Activated T-helper 17 cell treated with anti-CD3 and anti-CD28 coated beads, Interleukin-2, amount 50 U/mL, for 72 hours (primary cell): ENCODE measurements at places on chromosomes 11 and 22. TPM values are rescaled to one million over a fixed set of nuclear protein-coding genes. Genes with fewer than 3 reads are reported as not detected.

- no peak for ATAC-seq
Measured at GRCh38 chr11:131899950-131900580, 529.6 kb downstream of the NTM start.

DNA sequence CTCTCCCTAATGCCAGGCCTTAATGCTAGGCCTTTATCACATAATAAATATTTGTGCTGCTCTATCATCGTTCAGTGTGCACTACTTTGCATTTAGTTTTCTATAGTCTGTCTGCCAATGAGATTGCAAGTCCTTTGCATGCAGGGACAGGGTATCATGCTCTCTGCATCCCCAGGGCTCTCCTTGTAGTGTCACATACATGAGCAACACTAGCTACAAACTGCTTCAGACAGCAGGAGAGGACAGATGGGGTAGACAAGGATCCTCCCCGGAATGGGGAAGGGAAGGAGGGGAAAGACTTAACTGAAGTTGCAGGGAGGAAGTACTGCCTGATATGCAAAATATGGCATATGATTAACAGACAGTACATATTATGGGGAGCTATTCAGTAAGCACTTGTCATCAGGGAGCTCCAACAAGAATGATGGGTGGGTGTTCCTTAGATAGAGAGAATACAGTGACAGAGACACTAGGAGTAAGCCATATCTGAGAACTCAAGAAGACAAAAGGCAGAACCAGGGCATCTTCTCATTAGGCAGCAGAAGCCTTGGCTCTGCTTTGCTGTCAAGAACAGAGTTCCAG is 42.8 kb downstream of the ZNF202 start:
- ATAC-seq = no peak

GRAMD1B gene
- total RNA-seq = 41.7 TPM

DNA sequence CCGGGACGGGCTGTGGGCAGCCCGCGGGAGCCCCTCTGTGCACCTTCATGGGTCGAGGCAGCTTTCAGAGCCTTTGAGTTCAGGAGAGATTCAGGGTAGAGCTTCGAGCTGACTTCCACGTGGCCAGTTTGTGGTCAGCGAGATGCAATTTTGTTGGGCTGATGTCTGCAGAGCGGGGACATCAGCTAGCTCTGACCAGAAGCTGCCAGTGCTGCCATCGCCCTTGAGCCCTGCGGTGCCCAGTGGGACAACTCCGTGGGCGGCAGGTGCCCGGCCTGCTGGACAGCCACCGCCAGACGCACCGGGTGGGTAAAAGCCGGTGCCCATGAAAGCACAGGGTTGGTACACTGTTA is 719 bp downstream of the TALDO1 start:
- no peak for ATAC-seq

OR2D2 gene
- not detected for total RNA-seq

- ATAC-seq = peak; percentile 53
Measured at GRCh38 chr11:72683782-72684200, 9.6 kb upstream of the PDE2A start.

LRRC74B gene
- not detected for total RNA-seq

FAM83F gene
- 1.3 TPM for total RNA-seq

GRCh38 chr22:41425660-41426365 is 20.8 kb downstream of the TOB2 start:
- peak; percentile 95 for ATAC-seq

BIK gene
- 1.9 TPM for total RNA-seq

DNA sequence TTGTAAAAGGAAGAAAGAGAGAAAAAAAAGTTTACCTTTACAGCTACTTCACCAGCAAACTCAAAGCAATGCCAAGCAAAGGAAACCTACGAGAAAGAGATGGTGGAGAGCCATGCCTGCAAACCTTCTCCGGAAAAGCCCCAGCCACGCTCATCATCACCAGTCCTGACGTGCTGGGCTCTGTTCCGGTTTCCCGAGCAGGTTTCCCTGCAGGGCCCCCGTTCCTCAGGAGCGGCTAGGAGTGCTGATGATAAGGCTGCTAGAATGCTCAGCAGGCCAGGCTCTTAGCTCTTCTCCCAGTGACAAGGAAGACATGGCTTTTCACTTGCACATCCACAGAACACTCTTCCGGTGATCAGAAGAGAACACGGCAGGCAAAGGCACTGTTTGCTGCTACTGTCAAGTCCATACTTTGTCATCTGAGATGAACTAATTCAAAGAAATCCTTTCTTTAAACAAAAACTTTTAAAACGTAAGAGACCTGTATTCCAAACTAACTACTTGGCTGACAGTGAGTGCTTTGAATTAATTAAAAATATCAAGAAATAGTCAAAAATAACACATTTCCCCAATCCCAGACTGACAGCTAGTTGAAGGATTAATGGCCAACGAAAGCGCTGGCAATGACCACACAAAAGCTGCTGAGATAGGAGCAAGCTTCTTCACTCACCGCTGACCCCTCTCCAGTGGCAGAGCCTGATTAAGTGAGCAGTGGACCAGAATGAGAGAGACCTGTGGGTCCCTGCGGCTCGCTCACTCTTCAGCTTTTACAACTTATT is 35.8 kb downstream of the DUSP8 start:
- no peak for ATAC-seq

DNA sequence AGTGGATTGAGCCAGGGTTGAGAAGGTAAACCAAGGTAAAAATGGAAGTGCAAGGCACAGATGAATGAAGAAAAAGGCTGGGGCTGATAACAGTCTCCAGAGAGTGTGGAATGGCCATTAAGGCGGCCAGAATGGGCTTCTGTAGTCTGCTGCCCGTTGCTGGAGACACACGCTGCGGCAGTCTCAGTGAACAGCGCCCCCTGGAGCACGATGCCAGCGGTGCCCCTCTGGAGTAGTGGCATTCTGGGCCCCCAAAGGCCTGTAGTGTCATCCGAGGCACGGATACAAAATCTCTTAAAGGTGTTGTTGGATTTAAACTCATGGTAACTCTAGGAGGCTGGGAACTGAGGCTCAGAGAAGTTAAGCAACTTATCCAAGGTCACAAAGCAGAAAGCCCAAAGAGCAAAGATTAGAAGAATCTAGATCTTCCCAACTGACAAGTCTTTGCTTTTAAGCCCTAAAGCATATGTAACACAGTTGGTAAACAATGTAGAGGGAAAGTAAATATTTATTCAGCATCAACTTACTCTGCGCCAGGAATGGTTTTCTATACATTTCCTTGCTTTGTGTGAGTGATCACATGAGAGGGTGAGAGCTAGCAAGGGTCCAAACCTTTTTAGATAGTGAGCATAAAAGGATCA is 18.2 kb downstream of the KCNJ1 start:
- peak; percentile 81 for ATAC-seq

FGF4 gene
- not detected for total RNA-seq

DNA sequence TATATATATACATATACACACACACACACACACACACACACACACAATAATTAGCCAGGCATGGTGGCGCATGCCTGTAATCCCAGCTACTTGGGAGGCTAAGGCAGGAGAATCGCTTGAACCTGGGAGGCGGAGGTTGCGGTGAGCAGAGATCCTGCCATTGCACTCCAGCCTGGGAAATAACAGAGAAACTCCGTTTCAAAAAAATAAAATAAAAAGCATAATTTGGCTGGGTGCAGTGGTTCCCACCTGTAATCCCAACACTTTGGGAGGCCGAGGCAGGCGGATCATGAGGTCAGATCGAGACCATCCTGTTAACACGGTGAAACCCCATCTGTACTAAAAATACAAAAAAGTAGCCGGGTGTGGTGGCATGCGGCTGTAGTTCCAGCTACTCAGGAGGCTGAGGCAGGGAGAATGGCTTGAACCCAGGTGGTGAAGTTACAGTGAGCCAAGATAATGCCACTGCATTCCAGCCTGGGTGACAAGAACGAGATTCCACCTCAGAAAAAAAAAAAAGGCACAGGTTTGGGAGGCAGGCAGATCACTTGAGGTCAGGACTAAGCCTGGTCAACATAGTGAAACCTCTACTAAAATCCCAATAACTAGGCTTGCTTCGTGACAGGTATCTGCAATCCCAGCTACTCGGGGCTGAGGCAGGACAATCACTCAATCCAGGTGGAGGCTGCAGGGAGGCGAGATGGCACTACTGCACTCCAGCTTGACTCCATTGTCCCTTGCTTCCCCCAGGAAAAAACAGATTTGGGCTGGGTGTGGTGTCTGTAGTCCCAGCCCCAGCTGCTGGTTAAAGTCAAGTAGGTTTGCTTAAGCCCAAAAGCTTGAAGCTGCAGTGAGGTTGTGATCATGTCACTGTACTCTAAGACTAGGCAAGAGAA is 11.8 kb upstream of the WDR74 start:
- no peak for ATAC-seq

- no peak for ATAC-seq
Measured at GRCh38 chr11:59899532-59899931, 20.9 kb downstream of the OOSP3 start.

NPAS4 gene
- 0.21 TPM for total RNA-seq

GRCh38 chr11:112016765-112017376 is 8.3 kb upstream of the DLAT start:
- no peak for ATAC-seq

TRIM48 gene
- not detected for total RNA-seq

DNA sequence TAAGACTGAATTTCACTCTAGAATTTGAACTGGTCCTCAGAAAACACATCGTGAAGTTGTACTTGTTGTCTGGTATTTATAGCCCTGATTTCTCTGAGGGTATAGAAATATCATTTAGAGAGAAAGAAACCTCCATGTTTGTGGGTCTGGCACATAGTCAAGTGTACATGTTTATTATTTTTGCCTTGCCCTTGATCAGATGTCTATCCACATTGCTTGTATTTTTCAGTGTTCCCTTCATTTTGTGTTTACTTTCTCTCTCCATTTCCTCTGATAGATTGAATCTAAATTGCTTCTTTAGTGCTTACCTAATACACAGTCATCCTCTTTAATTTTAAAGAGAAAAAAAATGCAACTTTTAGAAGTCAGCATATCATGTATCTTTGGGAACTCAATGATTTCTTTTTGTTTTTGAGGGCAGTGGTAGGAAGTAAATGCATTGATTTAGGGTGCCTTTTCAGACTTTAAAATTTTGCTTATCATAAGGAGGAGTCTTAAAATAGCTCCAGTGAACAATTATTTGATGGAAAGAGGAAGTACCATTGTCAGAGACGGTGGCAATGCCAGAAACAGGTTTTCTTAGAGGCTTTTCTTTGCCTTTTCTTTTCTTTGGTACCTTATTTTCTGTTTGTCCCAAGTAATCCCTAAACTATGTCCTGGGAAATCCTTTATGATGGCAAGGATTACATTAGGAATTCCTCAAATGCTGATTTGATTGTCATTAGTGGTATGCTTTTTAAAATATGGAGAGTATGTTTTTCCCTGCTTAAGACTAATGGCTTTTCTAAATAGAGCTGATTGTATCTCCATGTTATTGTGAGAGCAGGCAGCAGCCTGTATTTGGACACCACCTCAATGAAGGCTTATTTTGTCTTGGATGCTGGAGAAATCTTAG is 29.8 kb upstream of the TECTA start:
- no peak for ATAC-seq

DNA sequence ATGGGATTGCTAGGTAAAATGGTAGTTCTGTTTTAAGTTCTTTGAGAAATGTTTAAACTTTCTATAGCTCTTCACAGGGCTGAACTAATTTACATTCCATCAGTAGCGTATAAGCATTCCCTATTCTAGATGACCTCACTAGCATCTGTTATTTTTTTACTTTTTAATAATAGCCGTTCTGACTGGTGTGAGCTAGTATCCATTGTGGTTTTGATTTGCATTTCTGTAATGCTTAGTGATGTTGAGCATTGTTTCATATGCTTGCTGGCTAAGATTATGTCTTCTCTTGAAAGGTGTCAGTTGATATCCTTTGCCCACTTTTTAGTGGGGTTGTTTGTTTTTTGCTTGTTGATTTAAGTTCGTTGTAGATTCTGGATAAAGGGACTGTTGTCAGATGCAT is 35.9 kb downstream of the MMP27 start:
- ATAC-seq = no peak

GRCh38 chr11:44627911-44628729 is 62.7 kb downstream of the CD82 start:
- ATAC-seq = no peak

DNA sequence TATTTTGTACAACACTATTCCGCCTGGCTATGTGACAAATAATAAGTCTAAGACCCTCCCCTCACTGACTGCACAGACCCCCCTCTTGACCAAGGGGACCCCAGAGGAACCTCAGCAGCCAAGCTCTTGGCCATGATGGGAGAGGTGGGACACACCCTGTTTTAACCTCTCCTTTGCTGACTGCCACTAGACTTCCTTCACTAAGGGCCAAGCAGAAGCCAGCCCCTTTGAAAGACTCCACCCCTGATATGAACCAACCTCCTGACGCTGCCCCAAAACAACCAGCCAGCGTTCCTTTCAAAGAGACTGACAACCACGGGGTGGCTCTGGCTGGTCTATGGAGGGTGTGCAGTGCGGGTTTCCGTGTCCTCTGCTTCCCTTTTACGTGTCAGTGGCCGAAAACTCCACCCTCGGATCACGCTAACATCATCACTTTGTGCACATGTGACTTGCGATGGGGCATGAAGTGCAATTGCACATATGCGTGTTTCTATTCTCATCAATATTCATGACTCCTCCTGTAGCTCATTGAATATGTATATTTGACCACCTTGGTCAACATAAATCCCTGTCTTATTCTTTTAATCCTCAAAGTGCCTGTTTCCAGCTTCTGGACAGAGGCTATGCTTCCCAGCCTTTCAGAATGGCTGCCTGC is 643.9 kb downstream of the TBC1D22A start:
- no peak for ATAC-seq

- no peak for ATAC-seq
Measured at GRCh38 chr11:120546312-120547205, 35.0 kb downstream of the GRIK4 start.

- ATAC-seq = no peak
Measured at GRCh38 chr11:79482800-79483199, 42.0 kb upstream of the TENM4 start.

DNA sequence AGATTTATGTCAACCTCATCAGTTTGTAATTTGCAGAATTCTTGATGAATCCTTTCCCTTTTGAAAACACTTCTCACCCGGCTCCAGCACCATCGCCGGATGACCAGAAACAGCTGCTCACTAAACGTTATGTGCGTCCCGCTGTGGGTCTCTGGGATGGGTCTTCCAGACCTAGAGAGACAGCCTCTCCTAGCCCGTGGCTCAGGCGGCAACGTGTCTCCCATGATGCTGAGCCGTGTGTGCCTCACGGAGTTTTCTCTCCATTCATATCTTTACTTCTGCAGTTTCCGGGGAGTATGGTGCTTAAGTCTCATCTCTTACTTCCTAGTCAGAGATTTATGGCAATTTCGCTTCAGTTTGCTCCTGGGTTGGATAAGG is 25.0 kb upstream of the ACR start:
- ATAC-seq = no peak

CALCB gene
- total RNA-seq = 0.56 TPM
